ENCODE measurements at places on chromosomes 12 and 14.

DNA sequence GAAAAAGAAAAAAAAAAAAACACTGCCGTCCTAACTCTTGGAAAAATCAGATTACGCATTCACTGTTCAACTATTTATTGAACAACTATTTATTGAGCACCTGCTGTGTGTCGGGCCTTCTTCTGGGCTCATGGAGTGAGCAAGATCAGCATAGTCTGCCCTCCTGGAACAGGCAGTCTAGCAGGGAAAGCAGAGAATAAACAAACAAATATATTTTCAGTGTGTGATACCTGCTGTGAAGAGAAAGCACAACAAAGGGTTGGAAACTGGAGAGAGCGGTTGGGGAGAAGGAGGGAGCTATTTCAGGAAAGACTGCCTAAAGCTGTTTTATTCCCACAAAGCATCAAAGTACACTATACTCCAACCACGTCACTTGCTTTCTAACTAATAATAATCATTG lies 10.8 kb downstream of the PROX2 start:
- DNase-seq = no peak

- DNase-seq = no peak
Measured at GRCh38 chr12:42145197-42145549, 499 bp upstream of the GXYLT1 start.

DNA sequence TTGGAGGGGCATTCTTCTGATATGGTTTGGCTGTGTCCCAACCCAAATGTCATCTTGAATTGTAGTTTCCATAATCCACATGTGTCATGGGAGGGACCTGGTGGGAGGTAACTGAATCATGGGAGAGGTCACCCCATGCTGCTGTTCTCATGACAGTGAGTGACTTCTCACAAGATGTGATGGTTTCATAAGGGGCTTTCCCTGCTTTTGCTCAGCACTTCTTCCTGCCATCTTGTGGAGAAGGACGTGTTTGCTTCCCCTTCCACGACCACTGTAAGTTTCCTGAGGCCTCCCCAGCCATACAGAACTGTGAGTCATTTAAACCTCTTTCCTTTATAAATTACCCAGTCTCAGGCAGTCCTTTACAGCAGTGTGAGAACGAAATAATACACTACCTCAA lies 382.4 kb downstream of the VRK1 start:
- DNase-seq = no peak

GRCh38 chr12:108234158-108234557 lies 105.0 kb downstream of the CMKLR1 start:
- no peak for DNase-seq

DNA sequence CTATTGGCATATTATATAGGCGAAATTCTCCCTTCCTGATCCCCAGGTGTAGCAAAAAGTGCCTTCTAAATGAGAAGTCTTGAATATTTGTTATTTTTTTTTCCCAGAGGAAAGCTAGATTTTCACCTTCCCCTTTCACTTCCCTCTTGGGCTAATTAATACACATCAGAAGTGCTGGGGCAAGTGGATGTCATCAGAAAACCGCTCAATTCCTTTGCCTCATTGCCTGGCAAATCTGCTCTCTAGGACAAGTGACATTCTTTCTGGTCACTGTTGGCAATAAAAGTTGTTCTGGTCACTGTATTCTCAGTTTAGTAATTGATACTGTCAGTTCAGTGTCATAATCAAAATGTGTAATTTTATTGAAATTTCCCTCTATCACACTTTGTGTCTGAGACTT lies 174.5 kb downstream of the ETNK1 start:
- no peak for DNase-seq

- no peak for DNase-seq
Measured at GRCh38 chr12:19242581-19242980, 113.0 kb downstream of the PLEKHA5 start.

Measured in body of pancreas (tissue), 4 donors.